ENCODE measurements at places on chromosomes 11 and 22.

DNA sequence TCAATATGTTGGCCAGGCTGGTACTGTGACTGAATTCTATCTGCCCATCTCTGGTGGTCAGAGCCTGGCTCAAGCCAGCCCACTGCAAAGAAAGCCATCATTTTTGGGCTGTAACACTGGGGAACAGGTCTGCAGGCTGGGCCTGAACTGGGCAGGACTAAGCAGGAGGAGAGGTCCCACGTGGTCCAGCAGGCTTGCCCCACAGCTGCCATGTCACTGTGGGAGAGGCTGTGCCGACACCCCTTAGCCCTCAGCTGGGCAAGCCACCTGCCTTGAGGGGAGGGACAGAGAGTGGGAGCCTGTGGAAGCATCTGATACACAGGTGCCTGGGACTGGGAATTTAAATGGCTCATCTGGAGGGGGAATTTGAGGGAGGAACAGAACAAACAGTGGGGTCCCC, 66.7 kb upstream of the CLTCL1 start:
- DNase-seq, result no peak

DNA sequence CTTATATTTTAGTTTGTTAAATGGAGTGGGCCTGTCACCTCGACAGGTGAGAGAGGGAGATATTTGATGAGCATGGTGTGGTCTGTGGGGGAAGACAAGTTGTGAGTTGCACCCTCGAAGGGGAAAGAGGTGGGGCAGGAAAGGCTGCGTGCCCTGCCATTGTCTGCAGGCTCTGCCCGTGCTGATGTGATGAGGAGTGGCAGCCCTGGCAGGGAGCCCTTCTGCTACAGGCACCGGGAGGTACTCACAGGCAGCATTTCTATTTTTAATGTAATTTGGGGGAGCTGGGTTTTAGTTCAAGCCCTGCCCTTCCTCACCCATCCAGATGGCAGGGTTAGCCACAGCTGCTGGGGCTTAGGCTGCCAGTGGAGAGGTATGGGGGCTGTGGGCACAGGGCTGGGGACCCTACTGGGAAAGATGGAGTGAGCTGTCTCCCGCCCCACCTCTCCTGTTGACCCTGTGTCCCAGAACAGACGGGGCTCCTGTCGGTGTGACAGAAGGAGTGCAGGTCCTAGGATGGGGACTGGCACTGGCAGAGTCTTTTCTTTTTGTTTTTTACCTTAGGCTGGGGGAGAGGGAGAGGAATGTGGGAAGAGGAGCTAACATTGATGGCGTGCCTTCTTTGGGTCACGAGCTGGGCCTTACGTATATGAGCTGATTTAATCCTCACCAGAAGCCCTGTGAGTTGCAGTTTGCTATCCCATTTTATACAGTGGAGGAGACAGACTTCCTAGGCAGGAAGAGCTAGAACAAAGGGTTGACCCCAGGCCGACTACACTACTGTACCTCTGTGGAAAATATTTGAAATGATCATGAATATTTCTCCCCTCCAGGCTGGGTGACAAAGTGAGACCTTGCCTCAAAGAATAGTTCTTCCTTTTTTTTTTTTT, 51.6 kb downstream of the CEP164 start:
- no peak for DNase-seq

DNA sequence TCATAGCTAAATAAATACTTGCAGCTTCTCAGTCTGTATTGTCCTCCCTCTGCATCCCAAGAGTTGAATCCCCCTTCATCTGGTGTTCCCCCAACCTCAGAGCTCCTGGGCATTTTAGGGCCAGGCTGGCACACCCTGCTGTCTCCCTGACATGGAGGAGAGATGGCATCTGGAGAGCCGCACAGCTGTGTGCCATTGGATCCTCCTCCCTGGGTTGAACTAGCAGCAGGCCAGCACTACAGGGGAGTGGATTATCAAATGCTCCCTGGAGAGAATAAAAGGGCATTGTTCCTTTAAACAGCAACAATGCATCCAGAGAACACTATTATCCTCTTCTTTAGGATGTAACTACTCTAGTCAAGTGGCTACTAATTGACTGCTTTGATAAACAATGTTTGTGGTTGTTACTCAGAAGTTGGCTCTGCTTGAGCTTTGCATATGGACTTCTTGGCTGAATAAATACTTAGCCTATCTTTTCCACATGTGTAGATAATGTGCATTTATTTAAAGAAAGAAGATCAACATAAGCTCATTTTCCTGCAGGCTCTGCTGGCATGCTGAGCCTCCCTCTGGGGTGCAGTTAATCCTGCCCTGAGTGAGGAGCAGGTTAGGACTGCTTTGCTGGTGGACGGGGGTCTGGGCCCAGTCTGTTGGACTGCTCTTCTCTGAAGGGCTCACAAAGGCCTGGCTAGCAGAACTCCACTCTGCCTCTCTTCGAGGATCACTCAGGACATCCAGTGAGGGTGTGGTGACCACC, 897.2 kb downstream of the TBC1D22A start:
- DNase-seq, result no peak

GRCh38 chr11:88341522-88342251, 4.2 kb upstream of the CTSC start:
- DNase-seq, result no peak

GRCh38 chr11:3152471-3153110, 12.5 kb downstream of the OSBPL5 start:
- no peak for DNase-seq

GRCh38 chr11:99960536-99960935, 726.6 kb upstream of the ARHGAP42 start:
- DNase-seq, result no peak

- no peak for DNase-seq
Observed at GRCh38 chr11:131408025-131408640, 37.7 kb downstream of the NTM start.

- DNase-seq, result no peak
Observed at GRCh38 chr11:8642196-8642841, 40.1 kb downstream of the TRIM66 start.

GRCh38 chr11:32353884-32354283, 81.5 kb downstream of the WT1 start:
- no peak for DNase-seq

- DNase-seq, result no peak
Observed at GRCh38 chr22:48436201-48436931, 1391.3 kb downstream of the BRD1 start.

DNA sequence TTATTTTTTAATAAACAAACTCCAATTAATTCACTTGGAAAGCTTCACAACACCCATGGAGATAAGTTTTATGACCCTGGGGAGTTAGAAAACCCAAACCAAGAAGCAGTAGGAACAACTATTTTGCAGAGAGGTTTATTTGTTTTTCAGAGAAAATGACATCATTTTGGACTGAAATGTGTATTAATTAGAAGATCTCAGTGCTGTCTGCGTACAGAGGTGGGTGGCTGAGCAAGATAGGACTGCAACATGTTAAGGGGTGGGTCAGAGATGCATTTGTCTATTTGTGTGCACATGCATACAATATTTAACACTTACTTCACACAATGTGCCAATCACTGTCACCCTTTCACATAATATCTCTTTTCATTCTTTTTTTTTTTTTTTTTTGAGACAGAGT, 1.1 kb downstream of the SCGB1A1 start:
- DNase-seq, result no peak

- no peak for DNase-seq
Observed at GRCh38 chr11:35335226-35335625, 84.1 kb downstream of the SLC1A2 start.

- DNase-seq, result no peak
Observed at GRCh38 chr22:45073064-45073463, 63.3 kb upstream of the PHF21B start.

GRCh38 chr11:82992223-82992622, 79.5 kb downstream of the RAB30 start:
- no peak for DNase-seq

GRCh38 chr11:44277196-44278090, 32.5 kb downstream of the ALX4 start:
- no peak for DNase-seq

DNA sequence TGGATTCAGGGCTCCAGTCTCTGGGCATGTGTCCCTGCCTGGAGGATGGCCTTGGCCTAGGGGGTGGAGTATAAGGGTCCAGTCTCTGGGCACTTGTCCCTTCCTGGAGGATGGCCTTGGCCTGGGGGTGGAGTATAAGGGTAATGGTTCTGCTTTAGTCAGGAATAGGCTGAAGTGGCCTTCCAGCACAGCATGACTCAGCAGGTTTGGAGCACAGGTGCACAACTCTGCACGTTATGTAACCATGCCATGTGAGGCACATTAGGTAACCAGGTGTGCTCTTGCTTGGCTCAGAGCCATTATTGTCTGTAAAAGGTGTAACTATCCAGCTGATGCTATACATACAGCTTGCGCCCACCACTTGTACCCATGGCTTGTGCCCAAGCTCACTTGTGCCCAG, 48.4 kb upstream of the POLD3 start:
- no peak for DNase-seq

- DNase-seq, result no peak
Observed at GRCh38 chr11:125931668-125932067, 14.2 kb upstream of the VSIG10L2 start.
